ENCODE measurements at places on chromosomes 4 and X.

- DNase-seq: no peak
These were observed 37.7 kb upstream of the OCIAD2 start for GRCh38 chr4:48944252-48944651.

DNA sequence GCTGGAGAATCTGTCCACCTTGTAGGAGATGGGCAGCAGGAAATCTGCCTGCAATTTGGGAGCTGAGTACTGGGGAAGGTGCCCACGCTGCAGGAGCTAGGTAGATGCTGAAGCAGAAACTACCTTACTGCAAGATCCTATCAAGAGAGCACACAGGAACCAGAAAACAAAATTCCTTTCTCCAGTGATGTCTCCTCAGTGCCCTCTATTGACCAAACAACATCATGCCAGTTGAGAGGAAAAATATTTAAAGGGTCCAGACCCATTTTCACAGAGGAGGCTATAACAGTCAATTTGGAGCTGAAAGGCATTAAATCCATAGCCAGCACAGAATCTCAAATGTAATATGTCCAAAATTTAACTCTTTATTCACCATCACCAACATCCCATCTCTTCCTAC, 406.8 kb downstream of the SLITRK2 start:
- DNase-seq: no peak

- DNase-seq: no peak
These were observed at the start of gene NKX3-2 for GRCh38 chr4:13543839-13544605. Gene NKX3-2 (minus strand): TSS chr4:13544508. CDS start chr4:13544414, 94 bp downstream.

GRCh38 chr4:88037936-88038335, 30.5 kb downstream of the PKD2 start:
- DNase-seq: no peak

GRCh38 chr4:126799416-126799815, 833.3 kb upstream of the INTU start:
- DNase-seq: no peak

- no peak for DNase-seq
These were observed 462.4 kb downstream of the TLL1 start for GRCh38 chr4:166335256-166335938.

DNA sequence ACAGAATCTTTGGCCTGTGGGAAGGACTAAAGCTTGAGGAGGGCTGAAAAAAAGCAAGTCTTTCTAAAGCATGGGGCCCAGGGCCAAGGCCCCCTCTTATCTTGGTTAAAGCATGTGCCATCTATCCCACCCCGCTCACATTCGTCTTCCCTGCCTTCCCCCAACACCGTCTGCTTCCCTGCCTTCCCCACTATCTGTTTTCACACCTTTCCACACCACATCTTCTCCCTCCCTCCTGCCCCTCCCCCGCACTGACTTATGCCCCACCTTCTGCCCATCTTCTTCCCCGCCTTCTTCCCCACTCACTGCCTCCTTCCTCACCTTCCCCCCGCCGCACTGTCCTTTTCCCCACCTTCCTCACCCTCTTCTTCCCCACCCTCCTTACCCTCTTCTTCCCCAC, 890 bp upstream of the NAP1L5 start:
- no peak for DNase-seq

DNA sequence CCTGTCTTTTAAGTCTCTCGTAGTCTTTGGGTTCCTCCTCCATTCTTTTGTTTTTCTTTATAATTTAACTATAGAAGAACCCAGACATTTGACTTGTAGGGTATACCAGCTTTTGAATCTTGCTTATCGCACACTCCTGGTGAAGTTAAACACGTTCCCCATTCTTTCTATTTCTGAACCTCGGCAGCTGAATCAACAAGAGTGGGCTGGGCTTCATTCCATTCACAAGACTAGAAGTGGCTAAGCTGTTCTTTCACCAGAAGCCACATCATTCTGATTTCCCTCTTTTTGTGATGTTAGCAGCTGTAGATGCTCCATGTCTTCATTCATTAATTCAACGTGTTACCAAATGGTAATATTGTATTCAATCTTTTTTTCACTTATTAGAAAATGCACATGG, 167.9 kb downstream of the CORIN start:
- no peak for DNase-seq

DNA sequence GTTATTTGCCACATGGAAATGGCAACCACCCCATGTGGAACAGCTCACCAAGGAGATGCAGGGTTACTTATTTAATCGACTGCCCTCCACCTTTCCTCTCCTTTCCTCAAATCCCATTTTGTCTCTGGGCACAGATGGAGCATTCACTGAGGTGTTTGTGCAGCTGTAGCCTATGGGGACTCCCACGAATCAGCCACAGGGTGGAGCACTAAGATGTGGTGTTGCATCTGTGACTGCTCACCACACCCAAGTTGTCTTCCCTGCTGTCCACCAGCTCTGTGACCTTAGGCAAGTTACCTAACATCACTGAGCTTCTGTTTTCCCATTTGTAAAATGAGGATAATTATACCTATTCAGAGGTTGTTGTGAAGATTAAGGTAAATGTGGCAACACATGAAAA, 252.4 kb upstream of the CPEB2 start:
- DNase-seq: peak; percentile 9

DNA sequence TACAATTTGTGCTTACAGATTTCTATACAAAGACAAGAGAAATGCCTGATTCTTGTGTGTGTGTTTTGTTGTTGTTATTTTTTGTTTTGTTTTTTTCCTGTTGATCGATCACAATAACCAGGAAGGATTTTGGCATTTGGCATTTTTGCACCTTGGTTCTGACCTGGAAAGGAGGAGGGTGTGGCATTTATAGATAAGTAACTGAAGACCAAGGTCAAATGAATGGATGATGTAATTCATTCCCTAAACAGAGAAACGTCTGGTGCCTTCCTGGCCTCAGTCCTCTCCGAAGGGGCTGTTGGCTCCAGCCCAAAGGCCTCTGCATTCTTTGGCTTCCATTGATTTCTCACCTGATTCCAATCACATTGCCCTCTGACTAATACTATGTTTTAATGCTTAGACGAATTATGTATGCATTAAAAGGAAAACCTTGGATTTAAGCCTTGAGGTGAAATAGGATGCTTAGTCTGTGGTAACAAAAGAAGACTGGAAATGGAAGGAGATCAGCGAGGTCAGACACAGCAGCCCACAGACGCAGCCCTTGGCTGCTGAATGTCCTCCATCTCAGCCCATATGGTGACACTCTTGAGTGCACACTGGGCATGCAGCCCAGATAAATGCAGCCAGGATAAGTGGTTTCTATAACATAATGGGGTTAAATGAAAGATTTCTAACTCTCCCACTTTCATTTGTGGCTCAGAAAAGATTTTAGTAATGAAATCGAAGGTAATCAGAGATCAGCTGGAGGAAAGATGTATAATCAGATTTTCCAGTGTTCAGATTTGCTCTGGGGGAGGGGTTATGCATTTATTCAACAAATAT, 60.5 kb upstream of the TRIM2 start:
- peak; percentile 69 for DNase-seq

- DNase-seq: peak; percentile 21
These were observed 58.3 kb downstream of the ATP10D start for GRCh38 chr4:47543331-47543730.

DNA sequence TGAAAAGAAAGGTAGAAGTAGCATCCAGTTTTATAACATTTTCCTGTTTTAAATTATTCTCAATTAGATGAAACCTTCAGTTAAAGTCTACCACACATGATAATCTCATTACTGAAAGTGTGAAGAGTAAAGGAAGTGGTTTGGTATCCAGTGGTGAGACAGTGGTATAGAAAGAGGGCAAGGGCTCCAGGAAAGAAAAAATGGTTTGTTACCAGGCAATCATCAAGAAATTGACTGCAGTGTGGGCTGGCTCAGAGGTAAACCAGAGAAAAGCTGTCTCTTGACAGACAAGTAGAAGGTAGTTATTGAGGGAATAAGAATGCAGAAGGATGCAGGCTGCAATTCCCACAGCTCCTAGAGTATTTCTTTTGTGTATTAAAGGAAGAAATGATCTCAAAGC, 406.2 kb downstream of the TLL1 start:
- DNase-seq: no peak

DNA sequence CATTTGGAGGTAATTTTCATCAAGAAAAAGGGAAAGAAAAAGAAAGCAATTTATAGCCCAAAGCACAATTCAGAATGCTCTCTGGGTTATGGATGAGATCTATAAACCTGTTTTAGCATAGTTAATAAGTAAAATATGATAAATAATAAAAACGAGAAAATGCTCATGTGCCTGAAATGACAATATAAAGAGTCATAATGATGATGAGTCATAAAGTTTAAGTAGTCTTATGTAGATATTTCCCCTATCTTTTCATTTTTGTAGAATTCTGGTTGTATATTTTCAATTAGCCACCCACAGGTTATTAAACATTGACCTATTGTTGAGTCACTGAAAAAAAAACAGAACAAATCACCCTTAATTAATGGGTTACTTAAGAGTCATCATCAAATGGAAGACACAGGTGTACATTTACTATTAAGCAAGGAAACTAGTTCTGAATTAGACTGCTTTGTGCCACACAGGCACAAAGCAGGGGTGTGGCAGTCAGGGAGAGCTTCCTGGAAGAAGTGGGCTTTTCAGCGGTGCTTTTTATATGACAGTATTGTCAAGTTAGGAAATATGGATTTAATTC, 29.3 kb downstream of the BEND4 start:
- DNase-seq: no peak

GRCh38 chrX:135543172-135543571, 22.7 kb downstream of the INTS6L start:
- no peak for DNase-seq

DNA sequence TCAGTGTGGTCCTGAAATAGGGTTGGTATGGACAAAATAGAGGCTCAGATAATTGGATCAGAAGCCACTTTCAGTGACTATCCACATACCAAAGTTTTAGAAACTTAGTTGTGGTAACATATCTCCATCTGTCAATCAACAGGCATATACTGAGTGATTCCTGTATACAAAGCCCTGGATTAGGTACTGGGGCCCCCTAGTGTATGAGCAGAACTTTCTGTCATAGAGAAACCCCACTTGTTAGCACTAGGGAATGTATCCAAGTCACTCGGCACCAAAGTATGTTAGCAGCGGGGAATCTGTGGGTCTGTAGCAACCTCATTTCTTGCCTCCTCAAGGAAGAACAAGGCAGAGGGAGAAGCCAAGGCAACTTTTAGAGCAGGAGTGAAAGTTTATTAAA, 50.7 kb downstream of the MAP7D3 start:
- peak; percentile 68 for DNase-seq

DNA sequence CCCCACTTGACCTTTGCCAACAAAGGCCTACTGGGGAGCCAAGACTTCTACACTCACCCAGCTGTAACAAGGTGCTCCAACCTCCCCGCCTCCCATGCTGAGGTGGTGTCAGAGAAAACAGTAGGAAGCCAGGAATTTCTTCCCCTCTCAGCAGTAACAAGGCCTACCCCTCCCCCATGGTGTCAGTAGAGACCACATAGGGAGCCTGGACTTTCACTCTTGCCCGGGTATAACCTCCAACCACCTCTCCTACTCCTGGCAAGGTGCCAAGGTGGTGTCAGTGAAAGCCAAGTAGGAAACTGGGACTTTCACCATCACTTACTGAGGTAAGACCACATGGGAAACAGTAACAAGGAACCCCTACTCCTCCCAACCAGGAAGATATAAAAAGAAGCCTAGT, 93.1 kb downstream of the SLC16A2 start:
- DNase-seq: no peak

GRCh38 chr4:72577211-72577610, 8.2 kb upstream of the ADAMTS3 start:
- no peak for DNase-seq

- DNase-seq: no peak
These were observed 654.7 kb upstream of the IGFBP7 start for GRCh38 chr4:57764856-57765255.

DNA sequence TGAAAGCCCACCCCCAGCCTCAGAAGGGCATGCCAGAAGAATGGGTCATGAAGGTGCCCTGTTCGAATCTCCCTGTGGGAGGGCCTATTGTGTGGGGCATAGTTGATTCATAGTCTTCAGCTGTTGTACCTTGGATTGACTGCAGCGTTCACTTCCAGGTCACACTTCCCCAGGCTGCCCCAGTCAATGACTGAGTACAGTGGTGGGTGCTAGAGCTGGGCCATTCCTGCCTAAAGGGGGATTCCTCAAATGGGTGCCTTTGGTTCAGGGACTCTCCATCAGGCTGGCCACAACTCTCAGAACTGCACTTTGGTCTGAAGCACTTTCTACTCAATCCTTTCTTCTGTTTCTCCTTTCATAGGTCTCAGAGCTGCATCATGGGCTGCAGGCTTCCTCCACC, 35.0 kb upstream of the RASGEF1B start:
- no peak for DNase-seq

GRCh38 chr4:87370068-87370467, 20.9 kb downstream of the HSD17B11 start:
- DNase-seq: no peak

GRCh38 chr4:184331268-184331995, 113.8 kb upstream of the ENPP6 start:
- no peak for DNase-seq

GRCh38 chr4:173167758-173168395, 734 bp upstream of the GALNT7 start:
- peak; percentile 27 for DNase-seq

DNA sequence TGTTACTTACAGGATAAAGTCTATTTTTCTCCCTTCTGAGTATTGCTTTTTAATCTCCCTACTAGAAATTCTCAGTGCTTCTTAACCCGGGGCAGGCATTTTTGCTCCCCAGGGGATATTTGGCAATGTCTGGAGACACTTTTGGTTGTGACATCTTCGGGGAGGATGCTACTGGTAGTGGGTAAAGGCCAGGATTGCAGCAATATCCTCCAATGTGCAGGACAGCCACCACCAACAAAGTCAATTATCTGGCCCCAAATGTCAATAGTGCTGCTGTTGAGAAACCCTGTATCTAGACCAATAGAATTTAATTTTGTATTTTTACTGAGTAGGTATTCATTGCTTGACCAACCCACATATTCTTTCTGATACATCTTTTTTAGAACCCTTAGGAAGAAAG, 669.5 kb upstream of the MAGEB2 start:
- DNase-seq: no peak

DNA sequence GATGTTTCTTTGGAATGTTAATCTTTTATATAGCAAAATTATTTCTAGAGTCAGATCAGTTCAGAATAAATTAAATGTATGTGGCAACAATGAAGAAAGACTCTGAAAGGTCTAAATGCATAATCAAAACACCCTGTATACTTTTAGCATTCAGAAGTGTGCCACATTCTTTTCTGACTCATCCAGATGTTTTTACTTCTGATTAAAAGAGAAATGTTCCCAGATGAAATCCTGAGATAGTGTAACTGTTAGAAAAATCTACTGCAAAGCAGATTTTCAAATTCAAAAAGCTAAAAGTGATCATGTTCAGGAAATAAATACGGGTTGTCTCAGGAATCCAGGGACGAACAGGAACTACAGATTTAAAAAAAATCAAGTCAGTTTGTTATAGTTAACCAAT, 241.4 kb downstream of the GRIA3 start:
- DNase-seq: peak; percentile 15

GRCh38 chrX:19660604-19661255, 145.4 kb upstream of the MAP3K15 start:
- peak; percentile 80 for DNase-seq

All from fibroblast of skin of scalp (primary cell).